M059J (cell line): ENCODE measurements at places on chromosomes 12 and 14. TPM values are rescaled to one million over a fixed set of nuclear protein-coding genes. Genes with fewer than 3 reads are reported as not detected.

CKAP4 gene
- 179 and 286 TPM in 2 replicates for total RNA-seq

GRCh38 chr12:100671396-100672074, 98.1 kb downstream of the GAS2L3 start:
- DNase-seq: no peak

ARPC3 gene
- total RNA-seq: 987 and 1,311 TPM in 2 replicates

DNA sequence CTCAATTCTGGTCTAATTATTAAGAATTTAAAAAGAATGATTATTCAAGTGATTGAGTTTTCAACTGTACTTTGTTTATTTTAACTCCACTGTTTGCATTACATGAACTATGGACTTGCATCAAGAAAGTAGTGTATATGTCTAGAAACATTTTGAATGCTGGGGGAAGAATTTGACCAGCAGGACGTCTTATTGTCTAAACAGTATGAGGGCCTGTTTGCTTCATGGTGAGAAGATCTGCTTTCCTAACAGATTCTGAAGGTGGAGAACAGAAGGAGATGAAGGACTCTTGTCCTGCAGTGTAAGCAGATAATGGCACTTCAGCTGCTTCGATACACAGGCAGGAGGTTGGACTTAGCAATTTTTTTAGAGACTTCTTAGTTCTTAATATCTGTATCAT, 176.0 kb downstream of the DACT1 start:
- no peak for DNase-seq

DNA sequence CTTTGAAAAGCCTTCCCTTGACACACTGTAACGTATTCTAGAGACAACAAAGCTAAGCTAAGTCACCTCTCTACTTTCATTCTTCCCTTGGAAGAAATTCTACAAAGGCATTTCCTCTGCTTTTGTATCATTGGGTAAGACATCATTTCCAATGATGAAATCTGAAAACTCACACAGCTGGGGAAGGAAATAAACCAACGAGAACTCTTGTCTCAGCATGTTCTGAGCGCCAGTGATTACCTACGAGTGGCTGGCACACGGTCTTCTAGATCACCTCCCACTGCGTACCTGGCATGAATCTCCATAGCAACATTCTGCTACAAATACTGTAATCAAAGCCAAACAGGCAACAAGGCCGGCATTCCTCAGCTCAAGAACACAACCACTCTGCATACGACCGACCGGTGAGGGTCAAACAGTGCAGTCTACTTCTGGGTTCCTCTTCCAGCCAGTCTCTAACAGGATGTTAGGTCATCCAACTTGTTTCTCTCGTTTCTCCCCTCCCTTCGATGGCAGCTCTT, 7.6 kb downstream of the VPS37B start:
- peak; percentile 85 for DNase-seq
